ENCODE measurements at places on chromosomes 1 and 21.

DNA sequence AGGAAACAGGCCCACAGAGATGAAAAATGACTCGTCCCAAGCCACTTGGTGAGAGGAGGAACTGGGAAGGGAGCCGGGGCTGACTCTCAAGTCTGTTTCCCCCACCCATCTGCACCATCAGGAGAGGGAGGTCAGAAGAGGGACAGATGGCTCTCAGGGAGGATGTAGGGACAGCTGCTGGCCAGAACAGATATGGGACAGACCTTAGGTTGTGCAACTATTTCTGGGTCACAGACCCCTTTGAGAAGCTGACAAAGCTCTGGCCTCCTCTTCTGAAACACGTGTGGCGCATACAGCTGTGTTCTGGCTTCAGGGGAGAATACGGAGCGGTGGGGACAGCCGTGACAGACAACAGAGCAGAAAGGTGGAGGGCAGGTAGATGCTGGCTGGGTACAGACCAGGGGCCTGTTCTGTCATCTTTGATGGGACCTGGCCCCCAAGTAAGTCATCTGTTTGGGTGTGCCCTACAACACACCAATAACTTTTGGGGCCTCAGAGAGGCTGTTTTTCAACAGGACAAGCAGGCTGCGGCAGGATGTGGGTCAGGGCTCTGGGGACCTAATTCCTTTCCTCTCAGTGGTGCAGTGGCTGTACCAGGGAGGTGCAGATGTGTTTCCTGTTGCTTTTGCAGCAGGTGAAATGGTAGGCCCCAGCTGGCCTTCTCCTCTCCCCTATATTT lies 7.3 kb downstream of the SH3BGRL3 start:
- peak; percentile 75 for DNase-seq

DNA sequence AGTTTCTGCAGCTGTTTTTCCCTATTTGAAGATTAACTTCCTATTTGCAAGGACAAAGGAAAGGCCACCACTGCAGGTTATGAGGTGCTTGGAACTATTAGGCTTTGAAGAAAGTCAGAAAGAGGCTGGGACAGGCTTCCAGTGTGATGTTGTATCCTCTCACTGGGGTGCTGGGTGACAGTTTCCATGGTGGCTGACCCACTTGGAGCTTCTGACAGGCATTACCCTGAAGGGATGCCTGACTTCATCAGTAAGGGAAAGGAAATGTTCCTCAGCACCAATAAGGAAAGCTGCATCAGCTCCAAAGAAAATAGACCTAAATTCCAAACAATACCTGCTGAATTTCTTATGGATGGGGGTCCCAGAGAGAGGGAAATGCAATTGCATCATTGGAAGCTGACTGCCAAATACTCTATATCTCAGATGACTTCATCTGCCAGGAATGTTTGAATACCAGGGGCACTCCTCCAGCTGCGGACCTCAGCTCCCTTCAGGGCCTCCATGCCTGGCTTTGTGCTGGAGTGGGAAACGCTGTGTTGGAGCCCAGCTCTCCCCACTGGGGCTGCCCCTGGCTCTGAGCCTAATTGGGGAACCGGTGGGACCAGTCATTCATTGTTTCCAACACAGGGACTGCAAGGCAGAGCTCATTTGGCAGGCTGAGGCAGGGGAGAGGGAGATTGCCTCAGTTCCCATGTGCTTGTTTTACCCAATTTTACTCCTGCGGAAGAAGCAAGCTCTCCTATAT lies 76.6 kb downstream of the RGL1 start:
- peak; percentile 59 for DNase-seq

- DNase-seq = peak; percentile 99
Observed at GRCh38 chr1:27556781-27557595, 47.0 kb downstream of the AHDC1 start.

DNA sequence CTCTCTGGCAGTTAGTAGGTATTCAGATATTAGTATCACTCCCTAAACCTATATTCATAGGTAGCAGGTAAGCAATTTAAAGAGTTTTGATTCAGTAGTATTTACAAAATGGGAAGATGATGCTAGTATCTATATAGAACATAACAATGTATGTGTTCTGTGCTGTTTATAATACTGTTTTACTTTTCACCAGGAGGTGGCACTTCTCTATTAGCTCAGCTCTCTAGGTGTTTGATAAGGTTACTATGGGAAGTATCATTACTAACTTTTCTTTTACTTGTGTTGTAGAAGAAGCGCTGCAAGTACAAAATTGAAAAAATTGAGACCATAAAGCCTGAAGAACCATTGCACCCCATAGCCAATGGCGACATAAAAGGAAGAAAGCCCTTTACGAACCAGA lies 49.4 kb upstream of the FASLG start:
- no peak for DNase-seq

GRCh38 chr1:161549652-161550051 lies at the start of gene FCGR3A:
Gene FCGR3A (minus strand): TSS chr1:161549818. CDS start chr1:161549736, 82 bp downstream.
- no peak for DNase-seq

- DNase-seq = no peak
Observed at GRCh38 chr1:66368261-66368660, 165.7 kb upstream of the SGIP1 start.

- DNase-seq = no peak
Observed at GRCh38 chr1:24189528-24189927, 2.4 kb upstream of the IFNLR1 start.

- DNase-seq = no peak
Observed at GRCh38 chr1:36705629-36706028, 222.9 kb upstream of the CSF3R start.

- no peak for DNase-seq
Observed at GRCh38 chr1:175217721-175218531, 25.4 kb upstream of the KIAA0040 start.

DNA sequence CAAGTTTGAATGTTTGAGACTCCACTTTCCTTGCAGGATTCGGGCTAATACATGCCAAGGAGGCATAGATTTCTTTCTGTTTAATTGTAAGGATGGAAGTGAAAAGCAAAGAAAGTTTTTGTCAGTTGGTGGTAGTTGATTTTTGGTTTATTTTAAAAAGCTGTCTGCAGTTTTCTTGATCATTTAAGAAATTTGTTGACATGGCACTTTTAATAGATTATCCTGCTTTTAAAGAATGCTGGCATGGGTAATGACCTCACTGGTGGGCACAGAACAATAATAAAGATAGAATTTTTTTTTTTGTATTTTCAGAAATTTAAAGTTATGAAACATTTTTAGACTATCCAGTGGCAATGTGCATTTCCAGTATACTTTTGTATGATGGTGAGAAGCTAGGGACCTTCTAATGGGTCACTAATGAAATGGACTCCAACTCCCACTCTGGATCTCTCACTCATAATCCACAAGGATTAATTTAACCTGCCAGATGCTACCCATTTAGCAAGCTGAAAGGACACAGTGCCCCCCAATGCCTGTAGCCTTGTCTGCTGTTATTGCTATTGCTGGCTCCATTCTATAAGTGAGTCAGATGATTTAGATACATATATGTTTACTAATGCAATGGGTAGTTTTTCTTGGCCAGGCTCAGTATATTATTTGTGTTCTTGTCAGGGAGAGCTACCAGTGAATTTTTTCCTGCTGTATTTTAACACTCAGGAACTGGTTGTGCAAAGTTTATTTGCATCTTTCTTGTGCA lies 190.2 kb upstream of the SGIP1 start:
- no peak for DNase-seq

DNA sequence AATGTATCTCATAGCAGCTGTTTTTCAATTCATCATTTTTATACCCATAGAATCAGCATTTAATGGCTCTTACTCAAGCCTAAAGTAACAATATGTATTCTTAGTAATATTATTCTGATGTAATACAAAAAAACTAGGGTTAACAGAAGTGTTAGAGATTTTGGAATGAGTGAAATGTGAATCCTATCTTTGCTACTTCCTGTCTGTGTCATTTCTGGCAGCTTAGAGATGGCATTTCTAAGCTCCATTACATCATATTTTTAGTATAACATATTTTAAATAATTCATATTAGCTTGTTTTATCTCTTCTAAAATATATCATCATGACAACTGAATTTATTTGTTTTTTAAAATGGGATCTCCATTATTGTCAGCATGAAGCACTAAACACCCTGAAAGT lies 90.2 kb downstream of the LRRC7 start:
- no peak for DNase-seq

DNA sequence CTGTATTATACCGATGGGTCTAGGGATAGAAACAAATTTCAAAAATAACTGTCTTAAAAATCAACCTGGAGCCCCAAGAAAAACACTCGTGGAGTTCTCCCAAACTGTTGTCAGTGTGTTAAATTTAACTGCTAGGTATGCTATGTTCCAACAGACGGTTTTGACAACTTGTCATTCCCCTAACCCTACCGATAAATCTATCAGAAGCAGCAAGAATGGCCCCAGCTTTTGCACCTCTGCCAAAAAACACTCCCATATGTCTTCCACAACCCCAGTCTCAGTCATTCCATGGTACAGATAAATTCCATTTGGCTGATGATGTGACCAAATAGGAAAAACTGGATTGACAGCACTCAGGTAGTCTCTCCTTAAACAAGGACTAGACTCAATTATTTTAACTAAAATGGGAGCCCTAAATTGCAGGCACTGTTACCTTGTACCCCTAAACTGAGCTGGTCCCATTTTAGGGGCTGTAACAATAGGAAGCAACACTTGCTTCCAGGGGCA lies 4.9 kb downstream of the UCHL5 start:
- no peak for DNase-seq

DNA sequence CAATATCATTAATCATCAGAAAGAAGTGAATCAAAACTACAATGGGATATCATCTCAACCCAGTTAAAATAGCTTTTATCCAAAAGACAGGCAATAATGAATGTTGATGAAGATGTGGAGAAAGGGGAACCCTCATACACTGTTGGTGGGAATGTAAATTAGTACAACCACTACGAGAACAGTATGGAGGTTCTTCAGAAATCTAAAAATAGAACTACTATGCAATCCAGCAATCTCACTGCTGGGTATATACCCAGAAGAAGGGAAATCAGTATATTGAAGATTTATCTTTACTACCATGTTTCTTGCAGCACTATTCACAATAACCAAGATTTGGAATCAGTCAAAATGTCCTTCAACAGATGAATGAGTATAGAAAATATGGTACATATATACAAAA lies 189.8 kb downstream of the HHIPL2 start:
- no peak for DNase-seq

DNA sequence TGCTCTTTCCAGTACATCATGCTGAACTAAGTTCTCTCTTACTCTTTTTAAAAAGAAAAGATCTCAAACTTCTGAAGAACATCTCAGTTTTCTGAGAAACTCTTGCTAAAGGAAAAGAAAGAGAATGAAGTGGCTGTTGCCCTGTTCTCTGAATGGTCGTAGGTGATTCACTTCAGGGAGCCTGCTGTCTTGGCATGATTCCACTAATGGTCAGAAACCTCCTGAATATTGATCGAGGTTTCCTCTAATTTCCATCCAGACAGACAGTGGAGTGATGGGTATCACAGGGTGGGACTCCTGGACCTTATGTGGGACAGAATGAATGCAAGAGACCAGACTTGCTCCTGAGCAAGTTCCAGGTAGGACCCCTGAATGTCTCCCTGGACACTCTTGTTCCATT lies 2.5 kb downstream of the FCRL2 start:
- no peak for DNase-seq

- DNase-seq = no peak
Observed at GRCh38 chr1:14726606-14727005, 128.1 kb downstream of the KAZN start.

DNA sequence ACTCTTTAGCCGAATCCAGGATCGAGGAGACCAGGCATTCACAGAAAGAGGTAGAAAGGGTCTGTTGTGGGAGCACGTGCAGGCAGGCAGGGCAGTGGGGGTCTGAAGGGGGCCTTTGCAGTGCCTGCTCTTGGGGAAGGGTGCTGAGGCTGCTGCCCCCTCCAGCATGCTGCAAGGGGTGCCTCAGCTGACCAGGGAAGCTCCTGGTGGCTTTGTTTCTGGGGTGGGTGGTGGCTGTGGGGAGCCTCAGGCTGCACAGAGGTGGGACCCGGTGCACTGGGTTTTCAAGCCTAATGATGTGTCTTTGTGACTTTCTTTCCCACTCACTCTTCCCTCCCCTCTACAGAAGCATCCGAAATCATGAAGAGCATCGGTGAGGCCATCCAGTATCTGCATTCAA lies 41.5 kb upstream of the IL19 start:
- DNase-seq = no peak

DNA sequence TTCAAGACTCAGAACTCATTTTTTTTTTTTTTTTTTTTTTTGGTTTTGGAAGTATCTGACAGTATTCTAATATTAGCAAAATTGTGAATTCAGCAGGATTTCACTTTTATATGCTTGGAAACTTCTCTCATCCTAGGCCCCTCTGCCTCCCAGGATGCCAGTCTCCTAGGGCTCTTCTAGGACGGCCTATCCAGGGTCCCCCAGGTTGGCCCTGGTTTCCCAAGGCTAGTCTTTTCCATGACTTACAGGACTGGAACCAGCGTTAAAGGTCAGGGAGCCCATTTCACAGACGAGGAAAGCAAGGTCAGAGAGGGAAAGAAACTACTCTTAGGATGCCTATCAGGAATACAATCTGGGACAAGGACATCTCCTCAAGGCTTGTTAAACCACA lies 412.5 kb downstream of the PTPRU start:
- DNase-seq = no peak

GRCh38 chr1:208213786-208214185 lies 30.4 kb downstream of the PLXNA2 start:
- no peak for DNase-seq

GRCh38 chr1:211579440-211580302 lies 710 bp upstream of the SLC30A1 start:
- no peak for DNase-seq

DNA sequence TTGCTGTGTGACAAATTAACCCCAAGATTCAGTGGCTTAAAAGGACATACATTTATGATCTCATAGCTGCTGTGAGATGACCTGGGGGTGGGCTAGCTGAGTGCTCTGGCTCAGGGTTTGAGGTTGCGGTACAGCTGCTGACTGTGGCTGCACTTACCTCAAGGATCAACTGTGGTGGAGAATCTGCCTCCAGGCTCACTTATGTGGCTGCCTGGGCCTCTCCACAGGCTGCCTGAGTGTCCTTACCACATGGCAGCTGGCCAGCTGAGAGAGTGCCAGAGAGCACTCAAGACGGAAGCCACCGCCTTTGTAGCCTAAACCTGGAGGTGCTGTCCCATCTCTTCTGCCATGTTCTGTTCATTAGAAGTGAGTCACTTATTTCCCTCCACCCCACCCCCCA lies 5.7 kb downstream of the LRRC71 start:
- DNase-seq = peak; percentile 77

- no peak for DNase-seq
Observed at GRCh38 chr1:45299296-45299695, 27.4 kb upstream of the HPDL start.

GRCh38 chr1:113279776-113280391 lies 110.4 kb upstream of the MAGI3 start:
- DNase-seq = no peak

DNA sequence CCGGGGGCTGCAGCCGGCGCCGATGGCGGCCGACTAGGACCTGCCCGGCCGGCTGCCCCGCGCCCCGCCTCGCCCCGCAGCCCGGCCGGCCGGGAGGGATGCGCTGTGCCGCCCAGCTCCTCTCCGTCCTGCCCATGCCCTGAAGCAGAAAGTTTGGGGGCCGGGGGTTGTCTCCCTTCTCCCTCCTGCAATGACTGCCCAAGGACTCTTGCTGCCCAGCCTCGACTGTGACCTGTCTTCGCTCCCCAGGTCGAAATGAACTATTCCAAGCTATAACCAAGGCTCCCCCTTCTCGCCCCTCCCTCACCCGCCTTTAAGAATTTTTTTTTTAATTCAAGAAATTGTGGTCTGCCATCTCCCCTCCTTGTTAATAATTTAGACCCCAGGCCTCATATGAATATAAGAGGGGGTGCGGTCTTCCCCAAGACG lies 361 bp downstream of the TMCC2 start:
- no peak for DNase-seq

GRCh38 chr1:214312530-214313051 lies 31.6 kb downstream of the SMYD2 start:
- DNase-seq = no peak
